Stimulated activated CD4-positive, alpha-beta T cell treated with anti-CD3 and anti-CD28 coated beads, TNF-alpha, amount 100 ng/mL, for 24 hours (primary cell): ENCODE measurements at places on chromosomes 6 and 20.
A peak's percentile ranks its signal among the peaks of the same experiment; 100 is the strongest.

GRCh38 chr20:63152322-63153253, 63.3 kb downstream of the YTHDF1 start:
- no peak for DNase-seq

DNA sequence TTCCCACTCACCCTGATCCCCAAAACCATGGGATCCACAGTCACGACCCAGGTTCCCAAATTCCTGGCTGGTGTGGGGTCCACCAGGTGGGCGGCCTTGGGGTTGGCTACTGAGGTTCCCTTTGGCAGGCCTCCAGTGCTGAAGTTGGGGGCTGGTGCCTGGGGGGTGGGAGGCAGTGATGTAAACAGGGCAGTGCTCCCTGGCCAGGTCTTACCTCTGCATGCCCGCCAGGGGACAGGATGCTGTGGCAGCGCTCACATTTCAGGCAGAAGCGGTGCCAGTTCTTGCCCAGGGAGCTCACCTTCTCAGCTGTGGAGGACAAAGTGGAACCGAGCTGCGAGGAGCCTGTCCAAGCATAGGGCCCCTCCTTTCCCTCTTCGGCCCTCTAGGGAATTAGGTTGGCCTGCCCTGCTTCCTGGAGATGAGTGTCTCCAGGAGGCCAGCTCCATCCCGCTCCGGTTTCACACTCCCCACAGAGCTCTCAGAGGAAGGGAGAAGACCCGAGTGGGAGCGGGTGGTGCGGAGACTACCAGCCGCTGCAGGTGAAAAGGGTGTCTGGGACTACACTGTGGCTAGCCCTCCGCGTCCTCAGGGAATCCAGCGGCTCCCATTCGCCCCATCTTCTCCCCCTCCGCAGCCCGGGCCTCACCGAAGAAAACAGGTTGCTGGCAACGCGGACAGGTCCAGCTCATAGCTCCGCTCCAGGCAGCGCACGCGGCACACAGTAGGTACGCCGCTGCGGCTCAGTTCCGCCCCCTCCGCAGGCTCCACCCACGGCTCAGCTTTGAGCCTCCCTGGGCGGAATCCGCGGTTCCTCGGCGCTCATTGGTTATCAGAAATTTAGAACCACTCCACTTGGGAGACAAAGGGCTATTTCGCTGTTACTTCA, at the start of gene CRIP3:
CRIP3 (minus strand) TSS at position 726 of the 889 bp plus-strand sequence; CDS start at position 692, 34 bp downstream.
- DNase-seq, result peak; percentile 6

DNA sequence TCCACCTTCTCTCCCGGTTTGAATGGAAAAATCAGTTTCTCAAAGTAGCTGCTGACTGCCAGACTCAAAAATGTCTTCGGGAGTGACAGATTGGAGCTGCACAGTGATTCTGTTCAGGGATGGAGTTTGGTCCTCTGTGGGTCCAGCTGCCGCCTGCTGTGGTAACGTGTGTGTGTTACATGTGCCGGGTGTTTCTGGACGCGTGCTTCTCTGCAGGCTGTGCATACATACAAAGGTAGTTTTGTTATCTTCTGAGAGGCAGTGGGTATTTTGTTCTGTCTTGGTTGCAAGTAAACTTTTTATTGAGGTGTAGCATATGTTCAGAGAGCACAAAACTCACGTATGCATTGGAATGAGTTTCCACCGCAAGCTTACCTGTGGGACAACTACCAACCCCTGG, 41.3 kb upstream of the NAA20 start:
- no peak for DNase-seq

- DNase-seq, result no peak
Measured at GRCh38 chr6:346386-347030, 45.0 kb upstream of the IRF4 start.

- no peak for DNase-seq
Measured at GRCh38 chr6:106122938-106123656, 37.0 kb downstream of the PRDM1 start.

DNA sequence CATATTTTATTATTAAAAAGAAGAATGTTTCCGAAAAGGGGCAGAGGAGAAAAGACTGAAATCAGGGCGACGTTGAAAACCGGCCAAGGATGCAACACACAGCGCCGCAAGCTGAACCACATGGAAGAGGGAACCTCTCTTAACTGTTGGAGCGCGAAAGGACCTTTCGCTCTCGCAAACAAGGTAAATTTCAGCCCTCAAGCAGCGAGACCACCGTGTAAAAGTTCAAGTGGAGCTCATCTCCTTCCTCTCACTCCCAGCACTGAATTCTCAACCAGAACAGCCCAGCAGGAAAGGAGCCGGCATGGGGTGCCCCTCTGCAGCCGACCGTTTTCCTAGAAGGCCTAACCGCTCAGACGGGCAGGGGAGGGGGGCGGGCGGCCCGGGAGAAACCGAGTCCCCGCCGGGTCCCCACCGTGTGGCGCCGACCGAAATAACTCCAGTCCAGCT, 621 bp downstream of the GPR63 start:
- no peak for DNase-seq

DNA sequence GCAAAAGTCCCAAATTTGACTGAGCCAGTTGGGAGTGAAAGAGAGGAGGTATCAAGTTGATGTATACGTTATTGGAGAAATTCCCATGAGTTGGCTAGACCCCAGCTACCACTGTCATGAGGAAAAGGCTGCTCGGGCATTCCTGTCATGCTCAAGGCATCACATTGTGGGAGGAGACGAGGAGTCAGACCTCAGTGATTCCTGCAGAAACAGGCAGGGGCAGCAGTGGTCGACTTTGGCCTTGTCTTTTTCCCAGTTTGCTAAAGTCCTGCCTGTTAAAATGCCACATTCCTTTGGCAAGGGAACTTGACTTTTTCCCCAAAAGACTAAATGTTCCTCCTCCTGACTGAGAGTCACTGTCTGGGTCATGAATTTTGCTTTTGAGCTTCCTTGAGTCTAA, 295.5 kb upstream of the HS3ST5 start:
- DNase-seq, result no peak

GRCh38 chr6:7647504-7647903, 57.5 kb downstream of the SNRNP48 start:
- no peak for DNase-seq

DNA sequence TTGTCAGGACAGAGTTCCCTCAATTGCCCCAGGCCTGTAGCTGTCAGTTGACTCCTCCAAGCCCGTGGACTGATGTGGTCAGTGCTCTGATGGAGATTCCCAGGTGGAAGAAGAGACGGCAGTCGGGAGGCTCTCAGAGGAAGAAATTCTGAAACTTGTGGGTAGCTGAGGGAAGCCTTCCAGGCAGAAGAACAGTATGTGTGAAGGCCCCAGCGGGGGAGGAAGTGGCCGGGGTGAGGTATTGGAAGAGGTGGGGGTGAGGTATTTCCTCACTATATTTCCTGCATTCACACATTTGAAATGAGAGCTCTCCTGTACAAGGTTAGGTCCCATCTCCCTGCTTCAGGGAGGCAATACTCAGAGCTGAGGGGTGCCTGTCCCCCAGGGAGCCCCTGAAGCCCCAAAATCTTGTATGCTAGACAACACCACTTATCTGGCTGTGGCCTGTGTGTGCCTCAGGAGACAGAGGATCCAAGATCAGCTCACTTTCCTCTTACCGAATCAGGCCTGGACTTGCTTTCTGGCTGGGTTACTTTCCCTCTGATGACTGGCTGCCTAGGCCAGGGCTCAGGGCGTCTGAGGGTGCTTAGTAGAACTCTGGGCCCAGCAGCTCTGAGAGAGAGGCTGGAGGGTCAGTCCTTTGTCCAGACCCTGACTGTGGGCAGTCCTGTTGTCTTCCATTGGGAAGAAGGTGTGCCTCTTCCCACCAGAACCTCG, 49.3 kb upstream of the MYL9 start:
- DNase-seq, result peak; percentile 55

- no peak for DNase-seq
Measured at GRCh38 chr20:17841751-17842215, 126.8 kb downstream of the SNX5 start.

DNA sequence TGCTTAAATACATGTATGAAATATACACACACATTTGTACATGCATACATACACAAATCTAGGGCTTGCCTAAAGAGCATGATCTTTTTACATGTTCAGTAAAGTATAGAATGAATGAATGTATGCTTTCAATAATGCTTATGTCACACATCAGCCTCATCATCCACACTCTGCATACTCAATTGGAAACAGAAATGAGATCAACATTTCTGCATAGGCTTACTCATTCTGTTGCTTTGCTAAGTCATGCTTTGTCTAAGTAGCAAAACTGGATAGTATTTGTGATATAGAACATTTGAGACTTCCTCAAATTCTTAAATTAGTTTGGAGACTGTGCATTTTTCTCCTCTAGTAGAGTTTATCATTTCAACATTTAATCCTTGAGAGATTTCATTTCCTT, 343.3 kb downstream of the ADGRB3 start:
- no peak for DNase-seq

DNA sequence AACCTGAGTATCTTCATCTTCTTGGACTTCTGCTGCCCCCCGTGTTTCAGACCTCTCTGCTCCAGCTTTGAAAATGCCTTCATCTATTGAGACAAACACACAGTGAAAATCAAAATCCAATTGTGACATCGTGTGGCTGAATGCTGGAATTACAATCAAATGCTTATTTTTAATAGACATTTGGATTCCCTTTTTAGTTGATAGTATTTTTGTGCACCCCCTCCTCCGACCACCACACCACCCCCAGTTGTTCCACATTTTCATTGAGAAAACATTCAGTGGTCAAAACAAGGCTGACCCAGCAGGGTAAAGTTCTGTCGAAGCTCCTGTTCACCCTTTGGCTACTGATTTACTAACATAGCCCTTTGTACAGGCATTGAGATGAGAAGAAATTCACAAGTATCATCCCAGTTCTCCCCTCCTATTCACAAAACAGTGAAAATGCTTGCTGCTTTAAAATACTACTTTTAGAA, 79.0 kb downstream of the NRSN1 start:
- DNase-seq, result no peak

DNA sequence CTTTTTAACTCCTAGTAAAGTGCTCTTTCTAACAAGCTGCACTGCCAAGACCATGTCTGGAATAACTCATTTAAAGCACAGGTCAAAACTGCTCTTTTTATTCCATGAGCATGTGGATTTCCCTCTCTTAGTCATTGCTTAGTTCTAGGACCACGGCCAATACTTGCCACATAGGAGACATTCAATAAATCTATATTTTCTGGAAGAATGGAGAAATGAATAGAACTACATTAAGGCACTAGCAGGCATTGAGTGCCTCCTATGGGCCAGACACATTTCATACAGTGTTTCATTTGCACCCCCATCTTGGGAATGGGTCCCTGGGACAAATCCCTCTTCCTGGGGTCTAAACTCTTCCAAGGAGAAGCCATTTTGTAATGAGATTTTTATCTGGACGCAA, 552.8 kb upstream of the CITED2 start:
- DNase-seq, result no peak

DNA sequence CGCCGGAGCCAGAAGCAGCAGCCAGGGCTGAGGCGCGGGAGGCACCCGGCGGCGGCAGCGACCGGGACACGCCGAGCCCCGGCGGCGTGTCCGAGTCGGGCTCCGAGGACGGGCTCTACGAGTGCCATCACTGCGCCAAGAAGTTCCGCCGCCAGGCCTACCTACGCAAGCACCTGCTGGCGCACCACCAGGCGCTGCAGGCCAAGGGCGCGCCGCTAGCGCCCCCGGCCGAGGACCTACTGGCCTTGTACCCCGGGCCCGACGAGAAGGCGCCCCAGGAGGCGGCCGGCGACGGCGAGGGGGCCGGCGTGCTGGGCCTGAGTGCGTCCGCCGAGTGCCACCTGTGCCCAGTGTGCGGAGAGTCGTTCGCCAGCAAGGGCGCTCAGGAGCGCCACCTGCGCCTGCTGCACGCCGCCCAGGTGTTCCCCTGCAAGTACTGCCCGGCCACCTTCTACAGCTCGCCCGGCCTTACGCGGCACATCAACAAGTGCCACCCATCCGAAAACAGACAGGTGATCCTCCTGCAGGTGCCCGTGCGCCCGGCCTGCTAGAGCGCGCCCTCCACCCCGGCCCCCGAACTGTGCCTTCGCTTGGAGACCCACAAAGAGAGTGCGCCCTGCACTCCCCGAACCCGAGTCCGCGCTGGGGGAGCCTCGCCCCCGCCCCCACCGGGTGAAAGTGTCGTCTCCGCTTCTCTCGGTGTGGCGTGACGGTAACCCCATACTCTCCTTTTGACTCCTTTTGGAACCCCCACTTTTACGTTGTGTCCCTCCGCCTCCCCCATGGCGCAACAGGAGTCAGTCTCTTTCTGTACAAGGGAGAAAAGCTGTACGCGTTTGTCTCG, 1.6 kb downstream of the INSM1 start:
- DNase-seq, result peak; percentile 26

- DNase-seq, result no peak
Measured at GRCh38 chr20:1775117-1775516, 117.5 kb upstream of the SIRPG start.

DNA sequence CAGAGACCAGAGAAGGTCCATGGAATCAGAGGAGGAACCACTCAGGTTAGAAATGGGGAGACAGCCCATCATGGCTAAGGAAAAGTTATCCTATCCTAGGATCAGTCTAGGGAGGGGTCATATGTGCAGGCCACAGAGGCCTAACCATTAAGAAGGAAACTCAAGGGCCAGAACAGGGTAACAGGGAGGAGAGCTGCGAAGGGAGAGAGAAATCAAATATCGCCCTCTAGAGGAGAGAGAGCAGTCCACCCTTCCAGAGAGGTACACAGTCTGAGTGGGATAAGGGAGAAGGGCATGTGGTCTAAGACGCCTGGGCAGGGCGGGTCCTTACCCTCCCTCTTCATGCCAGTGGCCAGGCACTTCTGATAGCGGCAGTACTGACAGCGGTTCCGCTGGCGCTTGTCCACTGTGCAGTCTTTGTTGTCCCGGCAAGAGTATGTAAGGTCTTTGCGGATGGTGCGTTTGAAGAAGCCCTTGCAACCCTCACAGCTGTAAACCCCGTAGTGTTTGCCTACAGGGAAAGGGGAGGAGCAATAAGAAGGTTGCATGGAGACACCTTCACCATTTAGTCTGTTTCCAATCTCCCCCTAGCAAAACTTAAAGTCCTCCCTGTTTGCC, 2.9 kb downstream of the RXRB start:
- no peak for DNase-seq

DNA sequence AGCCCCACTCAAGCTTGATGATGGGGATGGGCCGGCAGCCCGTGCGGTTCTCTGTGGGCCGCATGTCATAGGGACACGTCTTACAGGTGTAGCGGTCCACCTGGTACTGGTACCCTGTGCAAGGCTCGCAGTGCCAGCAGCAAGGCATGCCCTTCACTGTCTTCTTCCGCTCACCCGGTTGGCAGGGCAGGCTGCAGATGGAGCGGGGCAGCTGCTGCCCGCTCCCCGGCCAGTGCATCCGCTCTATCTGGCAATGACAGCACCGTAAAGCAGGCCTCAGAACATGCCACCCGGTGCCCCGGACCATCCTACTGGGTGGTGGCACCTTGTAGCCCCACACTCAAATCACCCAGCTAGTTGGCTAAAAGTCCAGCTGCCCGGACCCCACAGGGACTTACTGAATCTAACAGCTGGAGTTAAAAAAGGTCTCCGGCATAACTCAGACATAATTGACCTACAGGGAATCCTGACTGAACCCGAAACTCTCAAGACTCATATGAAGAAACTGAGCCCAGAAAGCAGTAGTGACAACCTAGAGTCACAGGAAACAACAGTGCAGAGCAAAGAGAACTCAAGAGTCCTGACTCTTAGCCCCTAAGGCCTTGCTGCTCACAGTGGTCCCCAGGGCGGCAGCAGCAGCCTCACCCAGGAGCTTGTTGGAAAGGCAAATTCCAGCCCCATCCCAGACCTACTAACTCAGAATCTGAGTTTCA, 109.4 kb downstream of the GRM4 start:
- DNase-seq, result no peak

- no peak for DNase-seq
Measured at GRCh38 chr6:3518356-3519190, 61.7 kb upstream of the SLC22A23 start.
